ENCODE measurements at places on chromosomes 12 and 14.
A peak's percentile ranks its signal among the peaks of the same experiment; 100 is the strongest.

GRCh38 chr12:112121780-112122565 is 3.4 kb upstream of the TRAFD1 start:
- DNase-seq = peak; percentile 85

DNA sequence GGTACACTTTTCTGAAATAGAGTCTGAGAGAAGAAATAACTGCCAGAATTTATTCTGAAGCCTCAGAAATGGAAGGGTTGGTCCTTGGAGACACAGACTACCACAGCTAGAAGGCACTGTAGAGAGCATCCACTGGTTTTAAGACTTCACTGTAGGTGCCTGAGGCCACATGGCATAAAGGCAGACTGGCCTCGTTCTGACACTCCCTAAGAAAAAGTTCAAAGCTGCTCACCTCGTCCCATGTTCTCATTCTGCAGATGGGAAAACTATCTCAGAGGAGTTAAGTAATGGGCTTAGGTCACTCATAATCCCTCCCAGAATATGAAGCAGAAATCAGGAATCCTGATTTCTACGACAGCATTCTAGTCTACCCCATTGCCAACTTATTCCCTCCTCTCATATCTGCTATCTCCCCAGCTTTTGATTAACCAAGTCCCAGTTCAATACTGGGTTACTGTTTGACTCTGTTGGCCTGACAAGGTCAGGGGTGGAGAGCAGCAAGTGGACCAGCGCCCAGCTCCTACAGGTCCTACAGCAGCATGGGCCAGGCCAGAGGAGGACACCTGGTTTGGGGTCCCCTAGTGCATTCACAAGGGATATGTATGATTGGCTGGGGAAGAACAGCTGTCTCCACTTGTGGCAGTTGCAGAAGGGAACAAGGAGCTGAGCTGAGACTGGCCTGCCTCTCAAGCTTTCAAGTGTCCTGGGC is 3.7 kb downstream of the ITGA5 start:
- DNase-seq = no peak

- no peak for DNase-seq
Measured at GRCh38 chr14:61395115-61395725, 73.8 kb downstream of the PRKCH start.

GRCh38 chr12:87217491-87217890 is 811.7 kb downstream of the C12orf50 start:
- DNase-seq = peak; percentile 14

DNA sequence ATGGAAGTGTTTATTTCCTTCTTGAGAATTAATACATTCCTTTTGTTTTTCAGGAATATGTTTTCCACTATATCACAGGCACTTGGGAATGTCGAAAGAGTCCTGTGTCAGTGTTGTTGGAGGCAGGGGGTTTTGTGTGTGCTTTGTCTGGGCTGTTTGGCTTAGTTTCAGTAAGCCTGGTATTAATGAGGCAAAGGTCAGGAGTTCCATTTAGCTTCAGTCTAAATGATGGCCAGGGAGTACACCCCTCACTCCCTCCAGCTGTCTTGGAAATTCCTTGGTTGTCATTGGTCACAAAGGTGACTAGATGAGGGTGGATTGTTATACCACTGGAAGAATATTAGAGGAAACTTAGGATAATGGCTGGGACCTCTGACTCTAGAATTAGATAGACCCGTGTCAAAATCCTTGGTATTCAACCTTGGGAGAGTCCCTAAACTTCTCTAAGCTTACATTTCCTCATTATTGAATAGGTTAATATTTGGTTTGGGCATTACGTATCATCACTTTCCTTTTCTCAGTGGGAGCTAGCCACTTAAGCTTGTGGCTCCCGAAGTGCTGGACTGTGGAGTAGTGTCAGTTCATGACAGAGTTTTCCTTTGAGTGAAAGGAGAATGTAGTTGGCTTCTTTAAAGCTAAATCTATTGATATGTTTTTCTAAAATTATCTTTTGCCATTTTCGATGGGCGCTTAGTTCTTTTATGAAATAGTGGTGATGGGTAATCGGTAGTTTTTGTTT is 5.2 kb downstream of the FRS2 start:
- DNase-seq = peak; percentile 52

DNA sequence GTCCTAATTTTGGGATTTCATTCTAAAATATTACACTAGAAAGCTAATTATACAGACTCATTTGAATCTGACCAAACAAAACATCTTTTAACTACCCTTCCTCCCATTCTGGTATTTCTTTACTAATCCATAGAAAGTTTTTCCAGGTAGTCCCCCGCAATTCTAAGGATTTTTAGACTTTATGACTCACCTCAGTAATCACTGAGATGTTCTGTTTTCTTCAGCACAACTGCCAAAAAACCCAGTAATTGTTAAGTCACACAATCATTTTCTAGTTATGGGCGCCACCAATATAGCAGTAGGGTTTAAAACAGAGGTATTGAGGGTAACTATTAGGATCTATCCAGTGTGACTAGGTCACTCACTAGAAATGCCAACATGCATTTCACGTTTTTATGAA is 1.6 kb upstream of the ARID4A start:
- DNase-seq = no peak

DNA sequence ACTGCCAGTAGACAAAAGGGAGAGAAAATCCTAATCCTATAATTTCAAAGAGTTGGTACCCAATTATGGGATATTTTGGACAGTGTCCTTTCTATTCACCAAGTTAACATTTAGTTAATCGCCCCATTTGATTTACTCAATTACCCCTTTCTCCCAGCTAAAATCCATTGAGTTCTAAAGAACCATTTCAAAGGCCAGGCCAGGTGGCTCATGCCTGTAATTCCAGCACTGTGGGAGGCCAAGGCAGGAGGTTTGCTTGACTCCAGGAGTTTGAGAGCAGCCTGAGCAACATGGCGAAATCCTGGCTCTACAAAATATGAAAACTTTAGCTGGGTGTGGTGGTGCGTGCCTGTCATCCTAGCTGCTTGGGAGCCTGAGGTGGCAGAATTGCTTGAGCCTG is 5.5 kb upstream of the GPR19 start:
- DNase-seq = no peak

DNA sequence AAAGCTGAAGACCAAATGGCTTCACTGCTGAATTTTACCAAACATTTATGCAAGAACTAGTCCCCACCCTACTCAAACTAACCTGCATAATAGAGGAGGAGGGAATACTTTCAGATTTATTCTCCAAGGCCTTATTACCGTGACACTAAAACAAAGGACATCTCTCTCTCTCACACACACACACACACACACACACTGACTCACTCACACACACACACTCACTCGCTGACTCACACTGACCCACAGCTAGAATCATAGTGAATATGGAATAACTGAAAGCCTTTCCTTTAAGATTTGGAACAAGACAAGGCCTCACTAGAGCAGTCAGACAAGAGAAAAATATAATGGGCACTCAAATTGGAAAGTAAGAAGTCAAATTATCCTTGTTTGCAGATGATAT is 1014.1 kb downstream of the TMTC2 start:
- peak; percentile 38 for DNase-seq

DNA sequence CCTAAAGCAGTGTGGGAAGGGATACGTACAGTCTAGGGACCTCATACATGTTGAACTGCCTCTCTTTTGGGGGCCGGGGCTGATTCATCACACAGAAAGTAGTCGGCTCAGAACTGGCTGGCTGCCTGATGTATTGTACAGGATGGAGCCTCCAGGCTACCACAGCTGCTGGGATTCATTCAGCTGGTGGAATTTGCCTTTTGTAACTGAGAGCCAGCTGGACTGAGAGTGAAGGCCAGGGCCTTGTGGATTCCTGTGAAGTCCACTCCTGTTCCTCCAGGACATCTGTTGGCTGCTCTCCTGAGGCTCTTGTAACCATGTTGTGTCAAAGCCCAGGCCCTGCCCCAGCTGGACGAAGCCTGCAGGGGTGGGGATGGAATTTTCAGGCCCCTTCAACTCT is 116.3 kb upstream of the PRICKLE1 start:
- DNase-seq = peak; percentile 85

DNA sequence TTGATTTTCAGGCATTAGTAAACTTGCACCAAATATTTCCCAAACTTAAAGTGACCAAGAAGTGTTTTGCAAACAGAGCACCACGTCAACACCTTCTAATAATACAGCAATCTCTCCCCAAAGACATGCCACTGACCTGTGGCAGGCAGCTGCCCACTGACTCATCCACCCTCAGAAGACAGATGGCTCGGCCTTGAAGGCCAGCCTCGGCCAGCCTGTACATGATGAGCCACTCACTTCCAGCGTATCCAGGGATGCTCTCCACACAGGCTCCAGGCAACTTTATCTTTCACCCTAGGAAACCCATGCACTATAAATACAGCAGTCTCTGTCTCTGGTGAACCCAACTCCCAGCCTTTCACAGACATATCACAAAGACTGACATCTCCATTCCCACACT is 62.7 kb downstream of the TUNAR start:
- no peak for DNase-seq

GRCh38 chr12:79274501-79275064 is 410.0 kb downstream of the SYT1 start:
- no peak for DNase-seq

DNA sequence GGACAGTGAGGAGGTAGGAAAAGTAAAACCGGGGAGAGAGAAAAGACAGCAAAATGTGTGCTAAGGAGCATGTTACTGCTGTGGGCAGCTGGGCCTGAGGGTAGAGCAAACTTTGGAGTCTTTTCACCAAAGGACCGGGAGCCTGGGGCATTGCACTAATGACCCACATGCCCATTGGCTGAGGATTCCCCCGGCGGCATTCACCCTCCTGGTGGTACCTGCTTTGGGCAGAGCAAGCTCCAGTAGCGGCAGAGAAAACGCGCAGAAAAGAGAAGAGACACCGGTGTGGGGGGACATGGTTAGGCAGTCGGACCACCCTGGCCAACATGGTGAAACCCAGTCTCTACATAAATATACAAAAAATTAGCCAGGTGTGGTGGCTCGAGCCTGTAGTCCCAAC is 83.4 kb upstream of the ESRRB start:
- no peak for DNase-seq

DNA sequence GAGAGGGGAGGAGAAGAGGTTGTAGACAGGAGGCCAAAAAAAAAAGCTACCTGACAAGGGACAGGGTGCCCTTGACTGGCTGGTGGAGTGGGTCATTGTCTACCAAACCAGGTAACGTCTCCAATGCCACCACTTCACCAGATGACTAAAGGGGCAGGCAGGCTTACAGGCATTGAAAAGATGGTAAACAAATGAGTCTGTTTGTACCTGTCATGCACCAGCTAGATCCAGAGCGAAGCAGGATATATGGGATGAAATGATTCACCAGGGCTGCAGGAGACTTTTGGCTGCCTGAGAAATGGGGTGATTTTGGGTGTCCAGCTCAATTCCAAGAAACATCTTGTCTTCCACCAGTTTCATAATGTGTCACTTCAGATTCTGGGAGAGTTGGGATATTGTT is 4.0 kb downstream of the C12orf54 start:
- DNase-seq = no peak

DNA sequence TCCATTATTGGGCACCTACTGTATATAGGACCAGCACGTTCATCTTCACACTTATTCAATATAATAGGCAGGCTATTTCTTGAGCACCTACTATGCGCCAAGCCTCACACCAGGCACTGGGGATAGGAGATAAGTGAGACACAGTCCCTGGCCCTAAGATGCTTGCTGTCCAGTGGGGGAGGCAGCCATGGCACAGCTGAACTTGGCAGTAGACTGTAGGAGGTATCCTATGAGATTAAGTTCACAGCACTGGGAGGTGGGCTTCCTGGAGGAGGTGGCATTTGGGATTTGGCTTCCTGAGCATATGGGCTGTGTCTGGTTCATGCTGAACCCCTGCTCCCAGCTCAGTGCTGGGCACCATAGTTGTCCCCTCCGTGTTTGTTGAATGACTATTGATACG is 65.1 kb downstream of the MVK start:
- DNase-seq = no peak

DNA sequence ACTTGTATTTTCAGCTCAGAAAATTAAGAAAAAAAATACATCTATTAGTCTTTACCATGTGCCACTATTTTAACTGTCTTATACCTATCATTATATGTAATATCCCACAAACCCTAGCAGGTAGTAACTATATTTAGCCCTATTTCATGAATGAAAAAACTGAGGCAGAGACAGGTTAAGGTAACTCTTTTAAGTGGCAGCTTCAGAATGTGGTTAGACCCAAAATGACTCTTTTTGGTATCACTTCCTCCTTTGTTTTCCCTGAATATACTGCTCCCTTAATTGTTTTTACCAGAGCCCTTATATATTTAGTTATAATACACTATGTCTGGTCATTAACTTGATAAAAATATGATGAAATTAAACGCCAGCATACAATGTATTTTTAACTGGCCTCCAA is 235.6 kb upstream of the RPL10L start:
- no peak for DNase-seq

- DNase-seq = no peak
Measured at GRCh38 chr12:115492553-115492952, 784.9 kb downstream of the MED13L start.

- peak; percentile 51 for DNase-seq
Measured at GRCh38 chr14:100221533-100222223, 17.3 kb upstream of the YY1 start.

DNA sequence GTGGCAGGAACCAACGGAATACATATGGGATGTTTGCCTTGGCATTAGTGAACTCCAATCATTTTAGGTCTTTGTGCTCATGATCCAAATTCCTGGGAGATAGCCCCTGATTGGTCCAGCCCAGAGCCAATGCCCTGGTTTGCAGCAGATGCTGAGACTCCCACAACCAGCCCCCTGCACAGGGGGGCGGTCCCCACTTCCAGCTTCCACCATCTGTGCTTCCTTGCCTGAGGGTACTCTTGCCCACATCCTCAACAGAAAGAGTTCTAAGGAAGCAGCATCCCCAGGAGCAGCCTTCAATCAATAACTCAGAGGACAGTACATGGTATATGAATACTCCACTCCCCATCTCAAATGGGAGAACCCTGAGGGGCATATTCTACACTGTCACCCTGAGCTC is 39.7 kb upstream of the FICD start:
- DNase-seq = no peak

GRCh38 chr12:126784328-126784921 is 1482.5 kb upstream of the TMEM132C start:
- DNase-seq = peak; percentile 8

DNA sequence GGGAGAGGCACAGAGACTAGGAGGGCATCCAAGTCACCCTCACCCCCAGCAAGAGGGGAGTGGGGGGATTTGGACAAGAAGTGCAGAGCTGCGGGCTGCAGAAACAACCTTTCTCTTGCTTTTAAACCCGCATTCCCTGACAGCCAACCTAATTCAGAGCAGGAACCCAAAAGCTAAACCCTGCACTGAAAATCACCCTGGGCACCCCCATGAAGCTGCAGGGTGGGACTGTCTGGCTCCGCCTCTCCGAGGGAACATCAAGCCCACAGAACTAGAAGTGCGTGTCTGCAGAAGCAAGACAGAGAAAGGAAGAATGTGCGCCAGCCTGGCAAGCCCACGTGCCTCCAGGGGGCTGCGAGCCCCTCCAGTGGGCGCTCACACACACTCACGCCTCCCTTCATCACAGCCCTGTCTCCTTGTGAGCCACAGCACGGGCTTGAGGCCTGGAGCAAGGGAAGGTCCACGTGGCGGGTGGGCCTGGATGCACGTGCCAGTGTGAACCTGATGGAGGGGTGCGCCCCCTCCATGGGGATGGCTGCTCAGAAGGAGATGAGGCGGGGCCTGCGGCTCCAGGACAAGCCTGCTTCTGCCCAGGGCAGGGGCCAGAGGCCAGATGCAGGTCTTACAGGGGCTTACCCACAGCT is 27.8 kb upstream of the PNMA1 start:
- DNase-seq = peak; percentile 46
